HCEC 1CT (cell line): ENCODE measurements at places on chromosomes 16 and 17.

DNA sequence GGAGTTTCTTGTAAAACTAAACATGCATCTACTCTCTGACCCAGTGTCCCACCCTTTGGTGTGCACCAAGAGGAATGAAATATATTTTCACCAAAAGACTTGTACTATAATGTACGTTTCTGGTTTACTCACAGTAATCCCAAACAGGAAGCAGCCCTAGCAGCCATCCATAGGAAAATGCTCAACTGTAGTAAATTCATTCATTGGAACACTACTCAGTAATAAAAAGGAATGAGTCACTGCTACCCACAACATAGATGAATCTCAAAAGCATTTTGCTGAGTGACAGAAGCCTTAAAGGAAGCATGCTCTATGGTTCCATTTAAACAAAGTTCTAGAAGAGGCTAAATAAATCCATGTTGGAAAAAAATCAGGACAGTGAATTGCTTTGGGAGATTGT lies 37.6 kb upstream of the DHRS7B start:
- DNase-seq: peak; percentile 70

- peak; percentile 67 for DNase-seq
Observed at GRCh38 chr16:75265911-75266701, 14.7 kb upstream of the BCAR1 start.

- no peak for DNase-seq
Observed at GRCh38 chr17:2904135-2904534, 107.9 kb downstream of the RAP1GAP2 start.

GRCh38 chr16:1792836-1793577 lies 498 bp downstream of the IGFALS start:
- DNase-seq: no peak
